Stimulated activated naive B cell treated with anti-CD40 and anti-IgM and Interleukin-4, amounts not matched to agents 10 μg/mL and 1 μg/mL and 100 μg/mL, for 72 hours (primary cell): ENCODE measurements at places on chromosomes 13 and 19.

GRCh38 chr13:20713751-20714150, 10.3 kb downstream of the IL17D start:
- no peak for DNase-seq

DNA sequence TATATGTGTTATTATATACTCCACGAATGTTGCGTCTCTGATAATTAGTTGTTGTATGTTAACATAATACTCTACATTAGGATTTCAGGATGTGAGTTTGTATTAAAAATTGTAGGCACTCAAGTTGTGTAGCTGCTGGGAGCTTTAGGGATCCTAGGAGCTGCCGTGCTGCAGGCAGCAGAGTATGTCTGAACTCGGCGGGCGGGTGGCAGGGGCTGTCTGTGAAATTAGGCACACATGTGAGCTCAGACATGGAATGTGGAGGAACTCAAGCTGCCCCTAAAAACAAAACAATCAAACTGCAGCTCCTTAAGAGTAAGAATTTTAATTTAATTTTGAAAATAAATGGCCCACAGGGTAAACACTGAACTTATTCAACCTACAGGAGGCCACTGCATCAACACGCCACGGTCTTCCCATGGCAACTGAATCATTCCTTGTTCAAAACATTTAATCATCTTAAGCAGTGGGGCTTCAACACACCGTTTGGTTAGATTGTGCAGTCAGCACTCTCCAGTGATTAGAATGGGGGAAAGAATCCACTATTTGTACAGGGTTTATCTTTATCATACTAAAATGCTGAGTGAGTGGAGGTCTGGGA, 22.7 kb downstream of the SERTM1 start:
- DNase-seq, result no peak

GRCh38 chr19:47357788-47358680, 8.9 kb downstream of the DHX34 start:
- DNase-seq, result no peak

GRCh38 chr13:101916108-101916774, 463.8 kb downstream of the ITGBL1 start:
- no peak for DNase-seq

GRCh38 chr13:97485320-97485719, 51.4 kb downstream of the RAP2A start:
- no peak for DNase-seq

DNA sequence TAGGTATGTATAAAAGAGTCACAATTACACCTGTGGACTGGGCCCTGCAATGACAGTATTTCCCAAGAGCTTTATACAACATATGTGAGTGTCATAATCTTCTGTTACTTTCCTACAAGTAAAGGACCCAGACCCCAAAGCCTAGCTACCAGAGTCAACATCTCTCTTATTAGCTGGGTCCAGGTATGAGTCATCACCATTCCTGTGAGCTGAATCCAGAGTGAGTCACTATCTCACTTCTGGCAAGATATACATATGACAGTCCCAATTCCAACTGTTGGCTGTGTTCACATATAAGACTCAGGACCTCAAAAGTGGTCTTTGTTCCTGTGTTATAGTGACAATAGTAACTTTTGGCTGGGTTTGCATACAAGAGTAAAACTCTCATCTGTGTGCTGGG, 46.7 kb downstream of the ZNF729 start:
- no peak for DNase-seq

DNA sequence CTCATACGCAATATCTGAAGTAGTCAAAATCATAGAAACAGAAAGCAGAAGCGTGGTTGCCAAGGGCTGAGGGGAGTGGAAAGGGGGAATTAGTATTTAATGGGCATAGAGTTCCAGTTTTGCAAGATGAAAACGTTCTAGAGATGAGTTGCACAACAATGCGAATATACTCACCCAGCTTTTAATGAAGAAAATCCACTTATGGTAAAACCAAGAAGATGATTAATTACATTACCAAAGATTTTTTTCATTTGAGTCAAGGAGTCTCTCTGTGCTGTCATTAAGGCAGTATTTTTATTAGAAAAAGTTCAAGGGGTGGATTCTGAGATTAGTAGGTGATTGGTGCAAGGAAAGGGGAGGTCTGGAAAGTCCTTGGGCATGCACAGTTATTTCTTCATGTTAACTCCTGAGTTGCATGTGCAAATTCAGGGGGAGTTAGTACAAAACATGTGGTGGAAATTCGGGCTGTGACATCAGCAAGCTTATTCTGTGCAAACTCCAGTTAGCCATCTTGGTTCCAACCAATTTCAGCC, 6.9 kb upstream of the CBY2 start:
- no peak for DNase-seq

DNA sequence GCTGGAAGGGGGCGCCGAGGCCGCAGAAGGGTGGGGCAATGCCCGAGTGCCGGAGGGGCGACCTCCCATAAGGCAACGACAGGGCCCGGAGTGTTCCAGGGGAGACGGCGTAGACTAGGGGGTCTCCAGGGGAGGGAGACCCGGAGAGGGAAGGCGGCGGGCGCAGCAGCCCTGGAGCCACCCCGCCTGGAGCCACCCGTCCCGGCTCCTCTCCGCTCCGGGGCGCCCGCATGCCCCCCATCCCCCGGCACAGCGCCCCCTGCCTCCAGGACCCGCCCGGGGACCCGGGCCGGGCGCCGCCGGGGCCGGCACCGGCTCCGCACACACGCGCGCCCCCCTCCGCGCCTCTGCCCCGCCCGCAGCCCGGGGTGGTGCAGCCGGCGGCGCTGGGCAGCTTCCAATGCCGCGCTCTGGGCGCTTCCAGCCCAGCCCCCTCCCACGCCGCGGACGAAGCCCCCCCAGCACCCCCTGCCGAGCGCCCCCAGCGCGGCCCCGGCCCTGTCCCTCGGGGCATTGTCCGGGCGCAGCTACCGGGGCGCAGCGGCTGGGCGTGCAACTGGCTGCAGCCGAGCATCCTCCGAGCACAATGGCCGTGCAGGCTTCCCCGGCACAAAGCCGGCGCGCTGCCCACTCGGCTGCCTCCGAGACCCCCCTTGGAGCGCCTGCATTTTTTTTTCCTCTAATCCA, 519 bp downstream of the PTPRS start:
- no peak for DNase-seq

DNA sequence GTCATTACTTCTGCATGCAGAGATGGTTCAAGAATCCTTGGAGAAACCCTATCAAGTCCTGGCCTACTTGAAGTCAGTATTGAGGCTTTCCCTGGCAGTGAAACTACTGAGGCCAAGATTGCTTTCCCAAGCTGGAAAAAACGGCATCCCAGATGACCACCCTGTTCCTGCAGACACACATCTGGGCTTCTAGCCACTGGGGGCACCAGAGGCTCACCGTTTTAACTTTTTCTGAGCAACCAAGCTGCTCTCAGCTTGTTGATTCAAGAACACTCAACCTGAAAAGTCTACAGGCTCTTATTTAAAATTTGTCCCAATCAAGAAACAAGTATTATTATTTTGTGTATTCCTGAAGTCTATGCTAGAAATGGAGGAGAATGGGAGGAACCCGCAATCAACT, 66.6 kb downstream of the SPRYD7 start:
- no peak for DNase-seq

- no peak for DNase-seq
Measured at GRCh38 chr13:43797869-43798268, 11.1 kb upstream of the ENOX1 start.

GRCh38 chr13:106530980-106531481, 4.4 kb downstream of the EFNB2 start:
- DNase-seq, result no peak

- no peak for DNase-seq
Measured at GRCh38 chr19:17205237-17206140, 9.7 kb upstream of the USE1 start.

DNA sequence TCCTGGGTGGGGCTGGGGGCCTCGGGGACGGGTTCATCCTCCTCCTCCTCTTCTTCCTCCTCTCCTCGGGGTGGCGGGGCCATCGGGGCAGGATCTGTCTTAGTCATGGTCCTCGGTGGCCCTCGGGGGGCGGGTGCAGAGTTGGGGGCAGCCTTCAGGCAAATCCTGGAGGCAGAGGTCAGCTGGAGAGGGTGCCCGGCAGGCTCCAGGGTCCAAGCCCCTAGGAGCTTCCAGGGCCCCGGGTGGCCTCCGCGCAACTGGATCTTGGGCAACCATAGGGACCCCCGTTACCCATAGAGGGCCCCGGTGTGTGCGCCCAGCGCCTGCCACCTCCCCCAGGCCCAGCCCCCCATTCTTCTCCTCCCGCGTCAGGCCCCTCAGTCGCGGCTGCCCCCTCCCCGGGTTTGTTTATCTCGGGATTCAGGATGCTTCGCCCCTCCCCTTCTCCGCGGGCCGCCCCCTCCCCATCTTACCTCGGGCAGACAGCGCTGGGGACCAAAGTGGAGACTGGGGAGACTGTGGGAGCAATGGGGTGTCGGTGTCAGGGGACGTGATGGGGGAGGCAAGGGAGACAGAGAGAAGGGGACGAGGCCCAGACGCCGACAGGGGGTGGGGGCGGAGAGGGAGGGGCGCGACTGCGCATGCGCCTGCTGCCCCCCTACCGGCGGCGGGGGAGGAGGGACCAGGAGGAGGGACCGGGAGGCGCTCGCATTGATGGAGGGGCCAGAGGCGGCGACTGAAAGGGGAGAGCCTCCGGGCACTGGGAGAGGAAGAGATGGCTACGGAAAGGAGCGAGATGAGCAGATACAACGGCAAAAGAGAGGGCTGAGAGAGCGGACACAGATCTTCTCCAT, at the start of gene CLIP3:
Gene CLIP3 (minus strand): TSS at position 623 of the 854 bp plus-strand sequence. CDS start 516 bp downstream, at position 107.
- DNase-seq, result no peak

DNA sequence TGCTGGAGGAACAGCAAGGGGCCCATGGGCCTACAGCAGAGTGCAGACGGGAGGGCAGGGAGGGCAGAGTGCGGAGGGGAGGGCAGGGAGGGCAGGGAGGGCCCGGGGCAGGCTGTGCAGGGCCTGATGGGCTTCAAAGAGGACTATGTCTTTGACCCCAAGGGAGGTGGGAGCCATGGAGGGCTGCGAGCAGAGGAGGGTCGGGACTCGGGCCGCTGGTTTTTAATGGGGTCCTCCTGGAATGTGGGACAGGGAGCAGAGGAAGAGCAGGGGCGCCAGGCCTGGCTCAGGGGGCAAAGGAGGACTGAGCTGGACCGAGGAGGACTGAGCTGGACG, 3.6 kb downstream of the PIP5K1C start:
- no peak for DNase-seq

DNA sequence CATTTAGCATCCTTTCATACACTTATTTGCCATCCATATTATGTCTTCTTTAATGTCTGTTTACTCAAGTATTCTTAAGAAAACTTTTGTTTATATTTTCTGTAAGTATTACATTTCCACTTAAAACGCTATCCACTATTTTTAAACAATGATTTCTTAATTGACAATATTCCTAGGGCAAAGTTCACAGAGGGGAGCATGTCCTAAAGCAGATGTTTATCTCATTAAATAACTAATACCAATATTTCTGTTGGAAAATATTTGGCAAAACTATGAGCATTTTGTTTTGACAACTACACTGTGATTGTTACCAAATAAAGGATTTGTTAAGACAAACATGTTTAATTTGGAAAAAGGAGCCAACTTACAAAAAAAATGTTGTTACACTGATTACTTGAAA, 643.3 kb downstream of the SLITRK5 start:
- no peak for DNase-seq

DNA sequence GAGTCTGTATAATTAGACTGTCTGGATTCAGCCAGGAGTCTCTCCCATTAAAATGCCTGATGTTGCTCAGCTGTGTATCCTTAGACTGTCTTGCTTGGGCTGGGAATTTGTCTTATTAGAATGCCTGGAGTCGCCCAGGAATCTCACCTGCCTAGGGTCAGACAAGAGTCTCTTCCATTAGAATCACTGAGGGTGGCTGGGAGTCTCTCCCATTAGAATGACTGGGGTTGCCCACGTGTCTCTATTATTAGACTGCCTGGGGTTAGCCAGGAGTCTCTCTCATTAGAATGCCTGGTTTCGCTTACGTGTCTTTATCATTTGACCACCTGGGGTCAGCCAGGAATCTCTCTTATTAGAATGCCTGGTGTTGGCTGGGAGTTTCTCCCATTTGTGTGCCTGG, 1450.0 kb downstream of the UQCRFS1 start:
- DNase-seq, result no peak

DNA sequence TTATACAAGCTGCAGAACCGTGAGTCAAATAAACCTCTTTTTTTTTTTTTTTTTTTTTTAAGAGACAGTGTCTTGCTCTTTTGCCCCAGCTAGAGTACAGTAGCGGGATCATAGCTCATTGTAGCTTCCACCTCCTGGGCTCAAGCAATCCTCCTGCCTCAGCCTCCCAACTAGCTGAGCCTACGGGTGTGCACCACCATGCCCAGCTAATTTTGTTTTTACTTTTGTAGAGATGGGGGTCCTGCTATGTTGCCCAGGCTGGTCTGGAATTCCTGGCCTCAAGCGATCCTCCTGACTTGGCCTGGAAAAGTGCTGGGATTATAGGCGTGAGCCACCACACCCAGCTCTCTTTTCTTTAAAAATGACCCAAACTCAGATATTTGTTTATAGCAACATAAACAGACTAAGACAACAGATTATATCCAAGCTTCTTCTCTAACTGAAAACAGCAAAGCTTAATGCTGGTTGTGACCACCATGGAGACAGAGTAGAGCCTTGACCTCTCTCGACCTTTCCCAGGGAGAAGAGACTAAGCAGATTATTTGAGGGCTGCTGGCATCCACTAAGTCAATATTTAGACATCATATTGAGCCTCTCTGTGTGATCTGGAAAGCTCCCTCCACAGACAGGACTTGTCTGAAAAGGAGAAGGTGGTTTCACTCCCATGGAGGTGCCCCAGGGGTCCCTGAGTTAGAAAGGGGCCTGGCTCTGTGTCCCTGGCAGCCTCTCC, 150.0 kb downstream of the KCTD15 start:
- DNase-seq, result no peak

- DNase-seq, result no peak
Measured at GRCh38 chr19:50994129-50994528, 7.3 kb downstream of the KLK8 start.

DNA sequence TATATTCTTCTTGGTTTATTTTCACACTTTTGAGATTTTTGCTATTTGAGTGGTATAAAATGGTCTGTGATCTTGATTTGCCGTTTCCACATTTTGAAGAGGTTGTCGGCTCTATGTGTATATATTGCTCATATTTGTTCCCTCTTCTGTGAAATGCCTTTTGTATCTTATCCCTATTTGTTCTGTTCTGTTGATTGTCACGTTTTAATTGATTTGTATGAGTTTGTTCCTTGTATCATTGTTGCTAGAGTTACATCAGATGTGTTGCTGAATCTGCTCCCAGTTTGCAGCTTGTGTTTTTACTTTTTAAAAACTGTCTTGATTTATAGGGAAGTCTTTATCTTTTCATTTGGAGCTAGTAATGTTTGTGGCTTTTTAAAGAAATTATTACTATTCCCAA, 17.1 kb downstream of the USPL1 start:
- no peak for DNase-seq

DNA sequence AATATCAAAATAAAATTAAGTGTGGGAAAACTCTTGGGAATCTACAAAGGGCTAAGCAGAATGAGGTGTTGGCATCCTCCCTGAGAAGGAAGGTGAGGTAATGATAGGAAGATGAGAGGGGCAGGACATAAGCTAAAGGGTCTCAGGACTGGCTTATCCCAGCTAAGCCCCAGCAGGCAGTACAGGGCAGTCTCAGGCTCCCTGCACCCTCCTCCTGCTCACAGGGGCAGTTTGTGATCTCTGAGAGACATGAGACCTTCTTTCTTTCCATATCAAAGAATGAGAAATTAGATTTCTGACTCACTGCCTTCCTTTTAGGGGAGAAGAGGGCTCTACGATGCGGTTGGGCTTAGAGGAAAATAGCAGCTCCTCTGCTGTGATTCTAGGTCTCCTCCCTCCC, 571.0 kb downstream of the IRS2 start:
- DNase-seq, result no peak
